Neural progenitor cell (in vitro differentiated cells): ENCODE measurements at places on chromosomes 1 and 21. TPM values are rescaled to one million over a fixed set of nuclear protein-coding genes. Genes with fewer than 3 reads are reported as not detected.

- H3K36me3 ChIP-seq = peaks cover 7% of the 10 kb centered on the region
- no peak overlapping the region for H3K4me3 ChIP-seq
- no peak for DNase-seq
- H3K27me3 ChIP-seq = no peaks in the 10 kb centered on the region
- peaks cover 7% of the 10 kb centered on the region for H3K4me1 ChIP-seq
Measured at GRCh38 chr21:37516998-37517397, 150.4 kb downstream of the DYRK1A start.

GRCh38 chr1:175481126-175482070 lies 262.0 kb downstream of the TNR start:
- no peaks in the 10 kb centered on the region for H3K36me3 ChIP-seq
- no peaks in the 10 kb centered on the region for H3K4me1 ChIP-seq
- H3K27ac ChIP-seq = no peak overlapping the region
- H3K4me3 ChIP-seq = no peak overlapping the region

GRCh38 chr1:203133970-203134725 lies 6.6 kb downstream of the ADORA1 start:
- H3K4me1 ChIP-seq = peaks cover 11% of the 10 kb centered on the region
- no peaks in the 10 kb centered on the region for H3K36me3 ChIP-seq
- H3K4me3 ChIP-seq = no peak overlapping the region
- peak; percentile 43 for DNase-seq
- H3K27ac ChIP-seq = no peak overlapping the region

DNA sequence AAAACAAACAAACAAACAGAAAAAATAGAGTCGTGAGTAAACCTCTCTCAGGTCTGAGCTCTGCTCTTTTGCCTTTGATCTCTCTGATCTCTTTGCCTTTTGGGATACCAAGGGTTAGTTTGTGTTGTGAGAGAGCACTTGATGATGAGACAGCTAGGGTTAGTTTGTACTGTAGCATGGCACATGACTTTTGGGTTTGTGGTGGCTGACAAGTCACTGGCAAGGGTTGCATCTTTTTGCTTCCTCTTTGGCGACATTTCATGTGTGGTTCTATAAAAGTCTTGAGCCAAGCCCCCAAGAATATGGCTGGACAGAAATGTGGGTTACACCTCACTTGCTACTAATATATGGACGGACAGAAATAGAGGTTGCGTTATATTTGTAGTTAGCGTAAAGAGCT lies 60.5 kb downstream of the TESK2 start:
- no peak for DNase-seq
- no peak overlapping the region for H3K27ac ChIP-seq
- no peaks in the 10 kb centered on the region for H3K4me1 ChIP-seq
- H3K36me3 ChIP-seq = no peaks in the 10 kb centered on the region

DNA sequence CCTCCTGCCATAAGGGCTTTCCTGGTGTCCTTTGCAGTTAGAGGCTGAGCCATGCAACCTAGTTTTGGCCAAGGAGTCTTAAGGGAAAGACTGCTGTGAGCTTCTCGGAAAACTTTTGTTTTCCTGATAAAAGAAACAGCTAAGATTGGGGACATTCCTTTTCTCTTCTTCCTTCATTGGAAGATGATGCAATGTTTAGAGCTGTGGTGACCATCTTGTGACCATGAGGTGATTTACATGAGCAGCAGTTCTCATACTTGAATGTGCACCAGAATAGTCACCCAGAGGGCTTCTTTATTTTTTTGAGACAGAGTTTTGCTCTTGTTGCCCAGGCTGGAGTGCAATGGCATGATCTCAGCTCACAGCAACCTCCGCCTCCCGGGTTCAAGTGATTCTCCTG lies 20.4 kb upstream of the SMAP2 start:
- no peak overlapping the region for H3K27ac ChIP-seq
- DNase-seq = no peak
- H3K27me3 ChIP-seq = no peaks in the 10 kb centered on the region
- no peaks in the 10 kb centered on the region for H3K4me1 ChIP-seq
- no peak overlapping the region for H3K4me3 ChIP-seq

- H3K36me3 ChIP-seq = no peaks in the 10 kb centered on the region
- no peak overlapping the region for H3K4me3 ChIP-seq
- DNase-seq = no peak
- no peak overlapping the region for H3K27ac ChIP-seq
- H3K27me3 ChIP-seq = no peaks in the 10 kb centered on the region
Measured at GRCh38 chr1:26020330-26020768, 1.2 kb upstream of the EXTL1 start.

GRCh38 chr1:62794053-62794452 lies 10.1 kb downstream of the ATG4C start:
- DNase-seq = no peak
- H3K4me3 ChIP-seq = no peak overlapping the region
- H3K27me3 ChIP-seq = no peaks in the 10 kb centered on the region
- H3K4me1 ChIP-seq = no peaks in the 10 kb centered on the region

- peak; percentile 90 for DNase-seq
- no peak overlapping the region for H3K4me3 ChIP-seq
- H3K27me3 ChIP-seq = peaks cover 11% of the 10 kb centered on the region
- H3K36me3 ChIP-seq = no peaks in the 10 kb centered on the region
- no peak overlapping the region for H3K27ac ChIP-seq
Measured at GRCh38 chr21:42593007-42593814, 60.2 kb upstream of the PDE9A start.

DNA sequence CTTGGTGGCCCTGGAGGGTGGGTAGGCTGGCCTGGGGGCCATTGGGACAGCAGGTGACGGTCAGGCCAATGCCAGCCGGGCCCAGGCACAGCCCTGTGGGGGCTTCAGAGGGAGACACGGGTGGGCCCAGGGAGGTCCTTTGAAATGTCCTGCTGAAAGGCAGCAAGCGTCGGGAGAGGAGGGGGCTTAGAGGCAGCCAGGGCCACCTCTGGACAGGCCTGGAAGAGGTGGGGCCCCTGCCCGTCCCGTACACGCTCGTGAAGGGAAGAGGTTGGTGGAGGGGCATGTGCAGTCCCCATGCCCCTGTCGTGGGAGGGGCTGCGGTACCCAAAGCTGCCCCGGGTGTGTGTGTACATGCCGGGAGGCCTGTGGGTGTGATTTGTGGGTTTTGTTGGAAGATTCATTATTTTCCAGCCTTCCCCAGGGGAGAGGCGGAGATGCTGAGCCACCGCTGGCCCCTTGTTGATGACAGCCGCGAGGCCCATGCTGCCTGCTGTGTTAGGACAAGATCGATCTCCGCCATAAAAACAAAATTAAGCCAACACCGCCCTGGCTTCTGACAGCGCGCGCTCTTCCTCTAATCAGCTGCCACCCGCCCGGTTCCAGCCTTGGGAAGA lies 3.4 kb upstream of the PLCH2 start:
- no peak for DNase-seq
- H3K27me3 ChIP-seq = peaks cover 11% of the 10 kb centered on the region
- H3K36me3 ChIP-seq = no peaks in the 10 kb centered on the region
- no peak overlapping the region for H3K27ac ChIP-seq
- H3K4me3 ChIP-seq = no peak overlapping the region

DNA sequence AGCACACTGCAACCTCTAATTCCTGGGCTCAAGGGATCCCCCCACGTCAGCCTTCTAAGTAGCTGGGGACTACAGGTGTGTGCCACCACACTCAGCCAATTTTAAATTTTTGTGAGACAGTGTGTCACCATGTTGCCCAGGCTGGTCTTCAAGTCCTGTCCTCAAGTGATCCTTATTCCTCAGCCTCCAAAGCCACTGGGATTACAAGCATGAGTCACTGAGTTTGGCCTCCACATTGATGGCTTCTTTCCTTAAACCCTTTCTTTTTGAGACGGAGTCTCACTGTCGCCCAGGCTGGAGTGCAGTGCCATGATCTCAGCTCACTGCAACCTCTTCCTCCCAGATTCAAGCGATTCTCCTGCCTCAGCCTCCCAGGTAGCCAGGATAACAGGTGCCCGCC lies 7.6 kb downstream of the KPNA6 start:
- H3K4me3 ChIP-seq = no peak overlapping the region
- no peaks in the 10 kb centered on the region for H3K27me3 ChIP-seq
- H3K36me3 ChIP-seq = no peaks in the 10 kb centered on the region
- no peak for DNase-seq

DNA sequence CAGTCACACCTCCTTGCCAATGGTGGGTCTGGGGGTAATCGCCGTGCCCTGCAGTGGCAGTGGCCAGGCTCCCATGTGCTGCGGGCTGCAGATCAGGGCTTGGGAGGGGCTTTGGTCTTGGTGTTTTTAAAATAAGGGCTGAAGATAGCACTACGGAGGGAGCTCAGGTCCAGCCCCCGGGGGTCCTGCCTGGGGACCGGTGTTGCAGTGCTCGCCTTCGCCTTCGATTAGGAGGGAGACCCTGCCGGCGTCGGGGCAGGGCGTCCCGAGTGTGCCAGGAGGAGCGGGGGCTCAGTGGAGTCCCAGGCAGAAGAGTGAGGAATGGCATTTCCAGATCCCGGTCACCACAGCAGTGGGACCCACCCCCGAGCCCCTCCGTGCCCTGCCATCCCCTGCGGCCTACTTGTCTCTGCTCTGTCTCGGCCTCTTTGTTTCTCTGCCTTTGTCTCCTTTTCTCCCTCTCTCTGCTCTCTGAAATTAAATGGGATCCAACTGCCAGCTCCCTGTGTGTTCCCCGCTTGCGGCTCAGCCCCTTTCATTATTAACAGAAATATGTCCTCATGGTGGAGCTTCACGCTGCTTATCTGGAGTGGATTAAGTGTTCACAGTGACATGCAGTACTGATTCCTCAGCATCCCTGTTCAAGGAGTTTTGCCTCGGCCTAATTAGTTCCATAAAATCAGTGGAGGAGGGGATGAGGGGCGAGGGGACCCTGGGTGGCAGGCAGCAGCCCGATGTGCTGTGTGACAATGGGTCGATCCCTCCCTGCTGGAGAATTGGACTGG lies 44.4 kb downstream of the DMRTB1 start:
- DNase-seq = peak; percentile 64
- H3K27me3 ChIP-seq = no peaks in the 10 kb centered on the region
- no peak overlapping the region for H3K4me3 ChIP-seq
- H3K36me3 ChIP-seq = no peaks in the 10 kb centered on the region
- no peak overlapping the region for H3K27ac ChIP-seq

DNA sequence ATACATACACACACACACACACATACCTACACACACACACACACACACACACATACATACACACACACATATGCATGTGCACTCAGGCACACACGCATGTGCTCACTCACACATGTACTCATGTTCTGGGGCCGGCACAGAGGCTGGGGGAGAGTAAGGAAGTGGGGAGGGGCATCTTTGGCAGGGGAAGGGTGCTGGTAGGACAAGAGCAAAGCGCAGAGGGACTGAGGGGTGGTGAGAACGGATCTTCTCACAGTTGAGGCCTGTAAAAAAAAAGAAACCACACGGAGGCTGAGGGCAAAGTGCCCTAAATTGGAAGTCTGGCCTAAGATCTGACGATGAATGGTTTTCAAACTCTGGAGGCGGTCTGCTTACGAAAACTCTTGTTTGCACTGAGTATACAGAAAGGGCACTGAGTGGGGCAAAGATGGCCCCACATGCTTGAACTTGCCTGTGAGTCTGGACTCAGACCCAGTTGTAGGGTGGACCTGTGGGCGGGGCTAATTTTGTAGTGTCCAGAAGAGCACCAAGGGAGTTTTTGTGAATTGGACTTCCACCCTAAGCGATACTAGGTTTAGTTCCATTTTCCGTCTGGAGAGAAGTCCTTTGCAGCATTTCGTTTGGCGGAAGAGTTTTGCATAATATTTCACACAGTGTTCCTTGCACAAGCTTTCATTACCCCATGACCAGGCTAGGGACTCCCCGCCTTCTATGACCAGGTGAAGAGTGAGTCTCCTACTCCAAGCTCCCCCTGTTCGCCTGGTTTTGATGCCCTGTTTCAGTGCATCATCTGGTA lies 79.3 kb upstream of the LYST start:
- peaks cover 5% of the 10 kb centered on the region for H3K4me1 ChIP-seq
- no peaks in the 10 kb centered on the region for H3K36me3 ChIP-seq
- no peak for DNase-seq
- H3K4me3 ChIP-seq = no peak overlapping the region

- H3K4me3 ChIP-seq = no peak overlapping the region
- no peaks in the 10 kb centered on the region for H3K36me3 ChIP-seq
- no peak overlapping the region for H3K27ac ChIP-seq
- DNase-seq = no peak
Measured at GRCh38 chr1:64578270-64578973, 108.5 kb downstream of the CACHD1 start.

DNA sequence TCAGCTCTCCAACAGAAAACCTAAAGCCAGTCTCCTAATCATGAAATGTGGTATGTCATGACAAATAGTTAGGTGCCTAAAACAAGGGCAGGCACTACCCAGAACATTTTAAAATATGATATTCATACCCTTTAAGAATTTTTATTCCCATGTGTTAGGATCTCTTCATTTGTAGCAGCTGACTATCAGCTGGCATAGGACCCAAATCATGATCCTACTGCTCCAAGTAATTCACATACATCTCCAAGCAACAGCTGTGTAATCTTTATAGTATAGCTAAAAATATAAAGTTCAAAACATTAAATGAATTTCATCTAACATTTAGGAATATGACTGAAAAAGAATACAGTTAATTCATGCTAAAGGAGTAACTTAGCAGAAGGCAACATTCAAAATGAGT lies 57.5 kb downstream of the ENAH start:
- no peaks in the 10 kb centered on the region for H3K27me3 ChIP-seq
- H3K27ac ChIP-seq = no peak overlapping the region
- H3K4me3 ChIP-seq = no peak overlapping the region
- no peak for DNase-seq
- peaks cover 11% of the 10 kb centered on the region for H3K4me1 ChIP-seq
- peaks cover 4% of the 10 kb centered on the region for H3K36me3 ChIP-seq

GRCh38 chr1:115198938-115199337 lies 109.6 kb upstream of the TSPAN2 start:
- H3K4me1 ChIP-seq = peaks cover 10% of the 10 kb centered on the region
- no peaks in the 10 kb centered on the region for H3K27me3 ChIP-seq
- no peaks in the 10 kb centered on the region for H3K36me3 ChIP-seq
- H3K27ac ChIP-seq = no peak overlapping the region

GRCh38 chr1:208820580-208821212 lies 576.5 kb upstream of the PLXNA2 start:
- no peak for DNase-seq
- no peaks in the 10 kb centered on the region for H3K27me3 ChIP-seq
- H3K4me1 ChIP-seq = no peaks in the 10 kb centered on the region
- H3K36me3 ChIP-seq = no peaks in the 10 kb centered on the region

GRCh38 chr1:203596673-203597210 lies 29.9 kb upstream of the ATP2B4 start:
- no peak for DNase-seq
- no peaks in the 10 kb centered on the region for H3K36me3 ChIP-seq
- H3K27ac ChIP-seq = no peak overlapping the region
- H3K4me3 ChIP-seq = no peak overlapping the region
- H3K4me1 ChIP-seq = peaks cover 35% of the 10 kb centered on the region

GRCh38 chr1:75423136-75423535 lies 187.8 kb downstream of the SLC44A5 start:
- peaks cover 6% of the 10 kb centered on the region for H3K4me1 ChIP-seq
- no peak overlapping the region for H3K4me3 ChIP-seq
- H3K27ac ChIP-seq = no peak overlapping the region
- DNase-seq = no peak
- no peaks in the 10 kb centered on the region for H3K27me3 ChIP-seq
- H3K36me3 ChIP-seq = no peaks in the 10 kb centered on the region

- no peaks in the 10 kb centered on the region for H3K27me3 ChIP-seq
- H3K27ac ChIP-seq = no peak overlapping the region
- no peak overlapping the region for H3K4me3 ChIP-seq
- H3K36me3 ChIP-seq = no peaks in the 10 kb centered on the region
- peak; percentile 35 for DNase-seq
- H3K4me1 ChIP-seq = peaks cover 6% of the 10 kb centered on the region
Measured at GRCh38 chr1:53525595-53525994, 66.4 kb downstream of the DMRTB1 start.

Gene CHRM3
- 2.4 and 4.5 TPM in 2 replicates for total RNA-seq

Gene NAXE
- 32.8 and 51.3 TPM in 2 replicates for total RNA-seq

Gene SPRR2A
- total RNA-seq = not detected in 2 replicates

Gene AUNIP
- total RNA-seq = 15.2 and 17.1 TPM in 2 replicates

Gene TSTD1
- 29.9 and 59.9 TPM in 2 replicates for total RNA-seq

Gene SLC30A1
- 4.8 and 7.1 TPM in 2 replicates for total RNA-seq

Gene LORICRIN
- total RNA-seq = not detected in 2 replicates

Gene HSD3B1
- total RNA-seq = not detected in 2 replicates

Gene PHTF1
- total RNA-seq = 50.7 and 76.8 TPM in 2 replicates
